Thoracic aorta (tissue), 2 donors: ENCODE measurements at places on chromosomes 6 and 20. TPM values are rescaled to one million over a fixed set of nuclear protein-coding genes. Genes with fewer than 3 reads are reported as not detected.

The RGS17 gene
- 3.7 TPM for total RNA-seq

The TPX2 gene
- total RNA-seq: 1.5 TPM

The TMEM244 gene
- total RNA-seq: not detected

The HECA gene
- 46.7 TPM for total RNA-seq

The SLC24A3 gene
- 8.3 TPM for total RNA-seq

DNA sequence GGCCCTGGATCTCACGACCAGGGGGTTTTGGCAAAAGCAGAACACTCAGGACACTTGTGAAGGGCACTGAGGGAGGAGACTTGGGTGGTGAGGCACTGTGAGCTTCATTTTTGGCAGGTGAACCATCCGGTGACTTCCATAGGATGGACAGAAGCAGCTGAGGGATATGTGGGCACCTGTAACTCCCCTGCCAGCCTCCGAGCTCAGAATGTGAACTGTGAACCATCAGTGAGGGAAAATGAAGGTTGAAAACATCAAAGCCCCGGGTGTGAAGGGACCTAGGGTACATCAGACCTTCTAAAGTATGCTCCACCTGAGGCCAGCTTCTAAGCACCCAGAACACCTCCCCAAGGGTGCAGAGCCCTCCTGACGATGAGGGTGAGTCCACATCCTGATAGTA is 53.2 kb downstream of the FAXC start:
- DNase-seq: no peak
- H3K36me3 ChIP-seq: no peaks in the 10 kb centered on the region
- H3K4me1 ChIP-seq: peaks cover 4% of the 10 kb centered on the region
- no peaks in the 10 kb centered on the region for H3K27me3 ChIP-seq
- H3K4me3 ChIP-seq: no peak overlapping the region
- no peak overlapping the region for H3K27ac ChIP-seq

DNA sequence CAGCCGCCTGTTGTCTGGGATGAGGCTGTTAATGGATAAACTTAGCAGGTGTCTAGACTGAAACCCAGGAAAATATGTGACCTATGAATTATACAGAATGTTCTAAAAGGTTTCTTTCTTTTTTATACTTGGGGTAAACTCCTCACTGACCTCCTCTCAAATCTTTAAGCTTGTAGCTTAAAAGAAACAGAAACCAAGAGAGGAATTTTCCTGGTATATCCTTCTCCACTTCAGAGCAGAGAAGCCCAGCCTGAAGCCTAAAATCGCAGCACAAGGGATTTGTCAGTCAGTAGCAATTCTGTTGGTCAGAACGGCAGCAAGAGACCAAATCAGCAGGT is 99.4 kb upstream of the RIPOR2 start:
- peak overlapping the region; percentile 48 for H3K4me3 ChIP-seq
- DNase-seq: no peak
- H3K36me3 ChIP-seq: no peaks in the 10 kb centered on the region
- H3K27ac ChIP-seq: no peak overlapping the region
- H3K4me1 ChIP-seq: no peaks in the 10 kb centered on the region

- peaks cover 6% of the 10 kb centered on the region for H3K4me1 ChIP-seq
- H3K27ac ChIP-seq: no peak overlapping the region
- H3K36me3 ChIP-seq: no peaks in the 10 kb centered on the region
- no peaks in the 10 kb centered on the region for H3K27me3 ChIP-seq
- H3K4me3 ChIP-seq: no peak overlapping the region
- DNase-seq: no peak
These were observed 31.9 kb downstream of the NCOA3 start for GRCh38 chr20:47533518-47534062.

DNA sequence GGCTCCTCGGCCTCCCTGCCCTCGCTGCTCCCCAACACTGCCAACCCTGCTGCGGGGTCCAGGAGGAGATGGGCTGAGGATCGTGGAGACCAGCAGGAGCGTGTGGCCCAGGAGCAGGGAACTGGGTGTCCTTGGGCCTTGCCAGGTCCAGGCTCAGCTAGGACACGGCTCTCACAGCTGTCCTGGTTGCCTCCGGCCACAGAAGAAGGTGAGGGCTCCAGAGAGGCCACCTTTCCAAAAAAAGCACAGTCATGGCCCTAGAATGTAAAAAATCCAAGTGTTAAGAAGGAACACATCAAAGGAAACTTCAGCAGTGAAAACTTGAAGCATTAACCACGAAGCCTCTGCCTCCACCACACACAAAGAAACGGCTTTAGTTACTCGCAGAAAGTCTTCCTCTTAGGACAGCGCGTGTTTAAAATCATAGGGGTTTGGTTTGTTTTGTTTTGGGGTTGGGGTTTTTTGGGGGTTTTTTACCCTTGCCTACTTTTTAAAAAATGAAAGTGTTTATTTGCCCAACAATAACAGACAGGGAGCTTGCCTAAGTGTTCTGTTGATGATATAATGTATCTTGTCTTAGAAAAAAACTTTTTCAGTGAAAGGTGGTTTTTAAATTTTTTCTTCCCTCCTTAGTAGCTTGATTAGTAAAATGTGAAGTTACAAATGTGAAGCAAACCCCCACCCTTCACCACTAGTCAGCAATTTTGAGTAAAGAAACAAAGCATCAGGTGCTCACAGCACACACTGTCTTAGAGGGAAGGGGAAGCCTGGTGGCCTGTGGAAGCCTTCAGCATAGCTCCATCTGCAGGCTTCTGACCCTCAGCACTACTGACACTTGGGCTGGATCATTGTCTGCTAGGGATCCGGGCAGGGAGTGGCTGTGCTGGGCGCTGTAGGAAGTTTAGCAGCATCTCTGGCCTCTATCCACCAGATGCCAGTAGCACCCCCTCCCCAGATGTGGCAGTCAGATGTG is 60.0 kb downstream of the PTPN1 start:
- H3K27me3 ChIP-seq: no peaks in the 10 kb centered on the region
- H3K36me3 ChIP-seq: peaks cover 25% of the 10 kb centered on the region
- peaks cover 19% of the 10 kb centered on the region for H3K4me1 ChIP-seq
- H3K27ac ChIP-seq: peak overlapping the region; percentile 7
- no peak for DNase-seq

DNA sequence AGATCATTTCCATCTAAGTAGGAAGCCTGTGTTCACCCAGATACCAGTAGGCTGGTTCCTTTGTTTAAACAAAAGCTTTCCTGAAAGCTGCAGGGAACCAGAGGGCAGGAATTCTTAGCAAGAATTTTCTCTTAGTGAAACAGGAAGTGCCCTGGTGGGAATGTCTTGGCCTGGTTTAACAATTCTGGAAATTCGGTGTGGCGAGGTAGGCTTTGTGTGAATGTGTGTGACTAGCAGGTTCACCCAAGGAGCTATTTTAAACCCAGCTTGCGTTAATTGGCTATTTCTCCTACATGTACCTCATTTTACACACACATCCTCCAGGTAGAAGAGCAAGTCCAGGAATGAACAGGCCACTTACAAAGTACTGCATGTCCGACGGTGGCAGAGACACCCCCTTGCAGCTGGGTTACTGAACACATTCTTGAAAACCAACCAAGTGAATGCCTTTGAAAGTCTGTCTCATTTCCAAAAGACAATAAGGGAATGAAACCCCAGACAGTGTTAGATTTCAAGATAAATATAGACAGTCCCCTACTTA is 64.6 kb downstream of the GFOD1 start:
- H3K4me1 ChIP-seq: peaks cover 24% of the 10 kb centered on the region
- H3K4me3 ChIP-seq: peak overlapping the region; percentile 30
- no peaks in the 10 kb centered on the region for H3K36me3 ChIP-seq

DNA sequence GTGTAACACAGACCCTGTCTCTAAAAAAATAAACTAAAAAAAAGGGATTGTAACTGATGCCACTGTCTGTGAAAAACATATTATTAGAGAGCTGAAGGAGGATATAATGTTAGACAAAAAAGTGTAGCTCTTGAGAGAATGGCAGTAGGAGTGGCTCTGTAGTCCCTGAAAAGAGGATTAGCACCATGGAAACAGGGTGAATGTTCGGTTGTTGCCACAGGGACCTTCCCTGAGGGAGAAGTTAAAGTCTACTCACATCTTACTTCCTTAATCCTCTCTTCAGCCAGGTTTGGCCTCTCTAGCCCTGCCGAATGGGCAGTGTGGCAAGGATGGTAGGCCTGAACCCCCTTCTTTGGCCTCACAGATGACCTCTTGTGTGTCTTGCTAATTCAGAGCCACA is 12.1 kb downstream of the SCAND1 start:
- no peak overlapping the region for H3K27ac ChIP-seq
- peaks cover 7% of the 10 kb centered on the region for H3K4me1 ChIP-seq
- no peak overlapping the region for H3K4me3 ChIP-seq

DNA sequence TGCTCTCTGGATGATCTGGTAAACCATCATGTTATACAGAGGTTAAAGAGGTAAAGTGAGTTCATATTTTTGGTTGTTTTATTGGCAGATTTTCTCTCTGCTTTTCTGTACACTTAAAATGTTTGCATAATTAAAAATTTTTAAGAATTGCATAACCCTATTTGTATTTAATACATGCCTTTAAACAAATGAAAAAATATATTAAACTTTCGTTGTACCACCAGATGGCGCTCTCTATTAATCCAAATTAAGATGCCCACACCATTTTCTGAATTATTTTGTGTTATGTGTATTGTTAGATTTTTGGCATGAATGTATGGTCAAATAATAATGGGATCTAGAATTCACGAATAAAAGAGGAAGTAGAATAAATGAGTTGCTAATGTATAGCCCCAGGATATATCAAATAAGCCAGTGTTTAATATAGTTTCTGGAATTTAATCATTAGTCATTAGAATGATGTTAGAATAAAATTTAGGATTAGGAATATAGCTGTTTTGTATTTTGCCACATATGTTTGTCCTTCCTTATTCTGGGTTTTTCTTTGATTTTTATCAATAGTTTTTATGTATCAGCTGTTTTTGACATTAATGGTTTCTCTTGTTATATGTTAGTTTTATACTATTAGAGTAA is 38.9 kb downstream of the SMAP1 start:
- H3K4me1 ChIP-seq: peaks cover 8% of the 10 kb centered on the region
- H3K36me3 ChIP-seq: no peaks in the 10 kb centered on the region

GRCh38 chr20:25287631-25288290 is 39.9 kb downstream of the PYGB start:
- H3K4me3 ChIP-seq: no peak overlapping the region
- H3K27me3 ChIP-seq: no peaks in the 10 kb centered on the region
- DNase-seq: no peak

DNA sequence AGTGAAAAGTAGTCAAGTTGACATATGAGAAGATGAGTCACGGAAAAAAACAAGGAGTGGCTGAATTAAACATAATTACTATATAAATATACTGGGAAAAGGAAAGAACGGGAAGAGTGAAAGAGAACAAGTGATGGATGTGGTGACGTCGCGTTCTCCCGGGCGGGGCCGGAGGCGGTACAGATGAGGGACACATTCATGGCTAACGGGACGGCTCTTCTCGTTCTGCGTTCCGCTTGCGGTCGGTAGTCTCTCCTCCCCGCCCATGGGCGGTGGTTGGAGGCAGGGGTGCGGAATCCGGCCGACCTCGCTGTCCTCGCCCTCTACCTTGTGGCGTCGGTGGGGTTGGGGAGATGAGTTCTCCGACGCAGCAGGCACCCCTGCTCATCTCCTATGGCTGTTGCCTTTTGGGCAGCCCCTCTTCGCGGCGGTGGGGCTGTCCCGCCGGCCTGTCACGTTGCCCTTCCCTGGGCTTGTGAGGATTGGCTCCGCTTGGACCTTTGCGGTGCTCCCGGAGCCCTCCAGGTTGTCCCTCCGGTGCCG is 22.5 kb downstream of the HLA-G start:
- H3K27me3 ChIP-seq: no peaks in the 10 kb centered on the region
- H3K36me3 ChIP-seq: no peaks in the 10 kb centered on the region
- H3K4me1 ChIP-seq: peaks cover 3% of the 10 kb centered on the region
- H3K4me3 ChIP-seq: peak overlapping the region; percentile 55
- no peak for DNase-seq

DNA sequence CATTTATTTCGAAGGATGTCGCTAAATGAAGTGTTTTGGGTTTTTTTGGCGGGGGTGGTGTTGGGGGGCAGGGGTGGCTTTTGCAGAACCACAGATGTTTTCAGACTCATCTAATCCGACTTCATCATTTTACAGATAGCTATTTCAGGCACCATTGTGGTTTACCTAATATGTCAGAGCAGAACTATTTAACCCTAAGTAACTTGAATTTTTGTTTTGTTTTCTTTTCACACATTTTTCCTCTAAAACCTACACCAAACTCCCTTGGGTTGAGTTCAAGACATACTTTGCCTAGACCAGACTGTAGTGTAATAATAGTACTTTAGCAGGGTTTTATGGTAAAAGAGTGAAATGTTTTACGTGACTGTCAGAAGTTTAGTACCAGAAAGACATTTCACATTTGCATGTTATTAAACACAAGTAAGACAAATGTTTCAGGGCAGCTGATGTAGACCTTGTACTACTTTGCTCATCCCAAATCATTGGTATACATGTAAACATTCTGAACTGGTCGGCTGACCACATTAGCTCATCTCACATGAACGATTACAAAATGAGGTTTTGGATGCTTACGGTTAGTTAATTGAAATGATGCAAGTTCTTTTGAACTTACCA is 37.7 kb downstream of the MAP3K4 start:
- peak overlapping the region; percentile 11 for H3K4me3 ChIP-seq
- DNase-seq: no peak
- H3K27me3 ChIP-seq: no peaks in the 10 kb centered on the region
- peaks cover 9% of the 10 kb centered on the region for H3K4me1 ChIP-seq

- H3K4me1 ChIP-seq: no peaks in the 10 kb centered on the region
- H3K4me3 ChIP-seq: no peak overlapping the region
- no peak overlapping the region for H3K27ac ChIP-seq
- no peaks in the 10 kb centered on the region for H3K36me3 ChIP-seq
- H3K27me3 ChIP-seq: no peaks in the 10 kb centered on the region
- no peak for DNase-seq
These were observed 66.7 kb upstream of the SLC22A16 start for GRCh38 chr6:110543106-110543505.

DNA sequence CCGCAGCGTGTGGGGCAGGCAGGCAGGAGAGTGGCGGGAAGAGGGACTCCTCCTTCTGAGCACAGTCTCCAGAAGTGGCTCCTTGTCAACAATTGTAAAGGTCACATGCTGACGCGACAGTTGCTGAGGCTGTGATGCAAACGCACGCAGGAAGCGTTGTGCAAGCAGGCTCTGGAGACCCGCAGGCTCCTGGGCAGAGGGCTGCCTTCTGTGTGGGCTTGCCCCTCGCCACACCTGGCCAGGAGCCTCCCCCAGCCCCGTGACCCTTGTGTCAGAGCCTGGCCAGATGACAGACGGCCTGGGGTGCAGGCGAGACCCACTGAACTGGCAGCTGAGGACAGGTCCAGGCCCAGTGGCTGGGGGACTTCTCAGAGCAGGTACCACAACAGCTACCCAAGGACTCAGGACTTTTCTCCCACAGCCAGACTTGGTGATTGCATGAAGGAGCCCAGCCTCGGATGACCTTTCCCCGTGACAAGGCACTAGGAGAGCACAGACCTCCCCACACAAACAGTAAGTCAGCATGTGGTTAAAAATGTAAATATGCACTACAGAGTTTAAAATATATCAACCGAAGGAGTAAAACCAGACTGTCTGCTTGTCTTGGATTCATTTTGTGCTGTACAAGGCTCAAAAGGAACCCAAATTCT is 222.1 kb upstream of the RREB1 start:
- no peak for DNase-seq
- H3K27me3 ChIP-seq: no peaks in the 10 kb centered on the region
- no peak overlapping the region for H3K27ac ChIP-seq
- no peaks in the 10 kb centered on the region for H3K36me3 ChIP-seq
- peaks cover 3% of the 10 kb centered on the region for H3K4me1 ChIP-seq
- H3K4me3 ChIP-seq: no peak overlapping the region

- H3K27me3 ChIP-seq: no peaks in the 10 kb centered on the region
- peak overlapping the region; percentile 85 for H3K4me3 ChIP-seq
- H3K27ac ChIP-seq: no peak overlapping the region
- peaks cover 45% of the 10 kb centered on the region for H3K4me1 ChIP-seq
These were observed 2.1 kb downstream of the UBE2J1 start for GRCh38 chr6:89350281-89350966.
